SJCRH30 (cell line): ENCODE measurements at places on chromosomes 2 and 18.

GRCh38 chr2:185130685-185131084 is 532.4 kb downstream of the ZNF804A start:
- no peak for DNase-seq

DNA sequence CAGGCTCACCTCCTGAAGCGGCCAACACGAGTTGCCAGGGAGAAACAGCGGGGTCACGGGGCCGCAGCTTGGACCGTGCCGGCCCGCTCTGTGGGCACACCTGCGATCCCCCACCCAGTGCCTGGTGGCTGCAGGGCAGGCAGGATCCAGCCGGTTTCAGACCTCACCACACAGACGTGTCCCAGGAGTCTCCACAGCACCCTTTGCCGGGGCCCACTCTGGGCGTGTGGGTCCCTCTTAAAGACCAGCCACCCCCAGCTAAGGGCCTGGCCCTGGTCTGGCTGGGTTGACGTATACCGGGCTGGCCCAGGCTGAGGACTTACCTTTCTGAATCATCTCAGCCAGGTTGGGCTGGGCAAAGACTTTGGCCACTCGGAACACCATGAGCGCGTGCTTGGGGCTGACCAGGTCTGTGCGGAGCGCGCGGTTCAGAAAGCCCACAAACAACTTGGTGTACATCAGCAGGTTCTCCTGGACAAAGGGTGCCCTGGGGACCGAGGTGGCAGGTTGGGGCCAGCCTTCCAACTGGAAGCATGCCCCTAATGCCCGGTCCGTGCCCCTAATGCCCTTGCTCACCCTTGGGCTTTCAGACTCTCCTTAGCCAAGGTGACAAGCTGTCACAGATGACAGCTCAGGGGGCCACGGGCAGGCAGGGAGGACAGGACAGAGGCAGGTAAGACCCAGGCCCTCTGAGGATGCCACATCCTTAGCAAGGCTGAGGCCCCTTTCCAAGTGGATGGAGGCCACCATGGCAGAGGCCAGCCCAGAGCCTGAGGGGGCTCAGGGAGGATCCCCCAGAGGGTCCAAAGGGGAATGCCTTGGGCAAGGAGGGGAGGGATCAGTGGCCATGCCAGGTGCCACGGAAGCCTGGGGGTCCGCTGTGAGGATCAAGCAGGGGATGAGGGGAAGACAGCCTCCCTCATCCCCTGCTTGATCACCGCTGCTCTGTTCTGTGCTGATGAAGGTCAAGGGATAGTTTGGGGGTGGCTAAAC is 10.2 kb upstream of the CCDC74B start:
- no peak for DNase-seq

GRCh38 chr2:44004735-44005602 is 9.2 kb upstream of the LRPPRC start:
- no peak for DNase-seq

DNA sequence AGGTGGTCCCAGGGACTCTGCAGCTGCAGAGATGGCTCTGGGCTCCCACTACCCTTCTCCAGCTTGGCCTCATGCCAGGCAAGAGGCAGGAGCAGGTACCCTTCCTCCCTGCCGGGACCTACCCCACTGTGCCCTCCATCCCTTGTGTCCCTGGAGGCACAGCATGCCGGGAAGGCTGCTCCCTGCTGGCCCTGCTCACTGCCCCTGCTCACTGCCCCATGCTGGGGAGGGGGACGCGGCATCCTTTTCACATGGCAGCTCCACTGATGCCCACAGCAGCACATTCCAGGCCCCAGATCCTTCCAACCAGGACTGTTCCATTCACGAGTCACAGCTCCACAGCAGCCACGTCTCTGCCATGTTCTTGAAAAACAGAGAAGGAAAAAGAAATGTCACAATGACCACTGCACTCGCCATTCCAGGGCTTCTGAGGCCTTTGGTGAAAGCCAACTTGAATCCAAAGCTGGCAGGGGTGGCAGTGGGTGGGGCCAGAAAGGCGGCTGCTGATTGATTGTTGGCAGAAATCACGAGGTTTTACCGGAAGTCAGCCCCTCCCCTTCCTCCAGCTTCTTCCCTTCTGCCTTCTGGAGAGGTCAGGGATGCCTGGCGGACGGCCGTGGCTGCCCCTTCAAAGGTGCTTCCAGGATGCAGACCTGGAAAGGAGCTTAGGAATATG is 268.0 kb downstream of the CYP26B1 start:
- DNase-seq, result no peak

- DNase-seq, result no peak
These were observed 594.8 kb downstream of the METTL4 start for GRCh38 chr18:1976484-1976883.

DNA sequence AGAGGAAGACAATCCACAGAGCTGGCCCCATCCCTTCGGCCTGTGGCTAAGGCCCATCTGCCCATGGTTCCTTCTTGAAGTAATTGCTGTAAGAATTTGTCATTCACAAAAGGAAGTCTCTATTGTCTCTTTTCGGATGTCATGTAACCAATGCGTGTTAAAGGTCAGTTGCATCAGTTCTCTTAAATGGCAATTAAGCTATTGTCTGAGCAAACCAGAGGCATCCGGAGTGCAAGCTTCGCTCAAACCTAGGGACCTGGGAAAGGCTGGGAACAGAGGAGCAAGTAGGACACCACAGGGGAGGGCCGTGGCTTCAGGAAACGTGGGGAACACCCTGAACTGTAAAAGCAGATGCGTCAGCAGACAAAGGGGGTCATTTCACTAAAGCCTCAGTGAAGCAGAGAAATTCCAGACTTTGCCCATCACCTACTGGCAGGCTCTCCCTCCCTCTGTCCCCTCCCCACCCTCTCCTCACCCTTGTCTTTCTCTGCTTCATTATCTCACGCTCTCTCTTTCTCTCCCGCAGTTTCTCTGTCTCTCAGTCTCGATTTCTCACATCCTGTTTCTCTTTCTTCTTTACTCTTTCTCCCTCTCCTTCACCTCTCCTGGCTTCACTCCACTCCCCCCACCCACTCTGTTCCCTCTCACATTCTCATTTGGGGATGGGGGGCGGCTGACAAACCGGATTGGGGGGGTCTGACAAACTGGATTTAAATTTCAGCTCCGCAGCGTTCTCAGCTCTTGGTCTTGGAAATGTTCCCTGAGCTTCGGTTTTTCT is 204.6 kb upstream of the TNP1 start:
- DNase-seq, result no peak

GRCh38 chr18:70523792-70524182 is 234.9 kb downstream of the SOCS6 start:
- DNase-seq, result no peak

- DNase-seq, result peak; percentile 39
These were observed 101.5 kb upstream of the SETBP1 start for GRCh38 chr18:44579028-44579702.

DNA sequence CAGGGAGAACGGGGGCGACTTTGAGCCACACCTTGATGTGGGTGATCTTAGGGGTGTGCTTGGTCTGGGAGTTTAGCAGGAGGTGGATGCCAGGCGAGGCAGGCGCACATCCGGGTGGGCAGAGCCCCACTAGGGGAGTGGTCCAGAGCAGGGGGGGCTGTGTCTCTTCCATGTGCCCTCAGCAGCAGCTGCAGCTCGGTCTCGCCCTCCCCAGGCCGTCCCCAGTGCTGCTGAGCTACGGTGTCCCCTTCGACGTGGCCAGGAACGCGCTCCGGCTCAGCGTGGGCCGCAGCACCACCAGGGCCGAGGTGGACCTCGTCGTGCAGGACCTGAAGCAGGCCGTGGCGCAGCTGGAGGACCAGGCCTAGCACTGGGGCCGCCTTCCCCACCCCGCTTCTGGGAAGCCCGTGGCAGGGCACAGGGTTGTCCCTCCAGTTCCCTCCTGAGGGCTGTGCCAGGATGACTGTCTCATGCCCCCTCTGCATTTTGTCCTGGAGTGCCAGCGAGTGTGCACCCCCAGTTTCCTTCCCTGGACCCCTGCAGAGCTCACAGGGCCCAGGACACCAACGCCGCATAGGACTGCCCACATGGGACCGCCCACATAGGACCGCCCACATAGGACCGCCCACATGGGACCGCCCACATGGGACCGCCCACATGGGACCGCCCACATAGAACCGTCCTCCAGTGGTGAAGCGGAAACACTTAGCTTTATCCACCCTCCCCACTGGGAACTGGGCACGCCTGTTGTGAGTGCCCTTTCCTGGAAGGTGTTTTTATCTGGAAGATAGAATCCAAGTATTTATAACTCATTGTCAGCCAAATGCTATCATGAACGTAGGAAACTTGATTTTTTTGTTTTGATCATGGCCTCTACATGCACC is 1.9 kb upstream of the ESPNL start:
- DNase-seq, result peak; percentile 80

DNA sequence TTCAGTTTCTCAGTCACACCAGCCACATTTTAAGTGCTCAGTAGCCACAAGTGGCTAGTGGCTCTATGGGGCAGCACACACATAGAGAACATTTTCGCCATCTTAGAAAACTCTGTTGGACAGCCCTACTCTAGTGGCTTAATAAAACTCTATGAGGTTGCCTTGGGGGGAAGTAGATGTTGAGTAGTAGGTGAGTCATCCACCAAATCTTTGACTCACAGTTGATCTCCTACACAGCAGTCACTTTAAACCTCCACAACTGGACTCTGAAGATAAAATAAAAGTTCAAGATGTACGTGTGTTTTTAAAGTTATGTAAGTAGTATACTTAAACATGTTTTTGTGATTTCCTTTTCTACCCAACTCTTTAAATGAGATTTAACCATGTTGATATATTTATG is 379.0 kb downstream of the SETBP1 start:
- DNase-seq, result no peak

DNA sequence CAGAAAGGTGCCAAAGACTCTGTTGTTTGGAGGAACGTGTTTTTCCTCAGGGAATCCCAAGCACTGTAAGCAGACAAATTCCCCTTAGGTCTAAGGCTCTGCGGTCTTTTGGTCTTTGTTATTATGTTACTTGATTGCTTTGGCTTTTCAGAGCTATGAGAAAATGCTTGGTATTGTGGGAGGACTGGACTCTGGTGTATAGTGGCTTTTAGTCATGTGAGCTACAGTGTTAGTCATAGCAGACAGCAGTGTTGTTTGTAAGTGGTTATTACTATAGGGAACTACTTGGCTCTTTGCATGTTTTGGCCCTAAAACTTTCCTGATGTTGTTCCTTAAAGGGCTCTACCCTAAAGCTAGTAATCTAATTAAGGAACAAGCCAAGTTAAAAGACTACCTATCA is 956.2 kb upstream of the LRATD1 start:
- no peak for DNase-seq

DNA sequence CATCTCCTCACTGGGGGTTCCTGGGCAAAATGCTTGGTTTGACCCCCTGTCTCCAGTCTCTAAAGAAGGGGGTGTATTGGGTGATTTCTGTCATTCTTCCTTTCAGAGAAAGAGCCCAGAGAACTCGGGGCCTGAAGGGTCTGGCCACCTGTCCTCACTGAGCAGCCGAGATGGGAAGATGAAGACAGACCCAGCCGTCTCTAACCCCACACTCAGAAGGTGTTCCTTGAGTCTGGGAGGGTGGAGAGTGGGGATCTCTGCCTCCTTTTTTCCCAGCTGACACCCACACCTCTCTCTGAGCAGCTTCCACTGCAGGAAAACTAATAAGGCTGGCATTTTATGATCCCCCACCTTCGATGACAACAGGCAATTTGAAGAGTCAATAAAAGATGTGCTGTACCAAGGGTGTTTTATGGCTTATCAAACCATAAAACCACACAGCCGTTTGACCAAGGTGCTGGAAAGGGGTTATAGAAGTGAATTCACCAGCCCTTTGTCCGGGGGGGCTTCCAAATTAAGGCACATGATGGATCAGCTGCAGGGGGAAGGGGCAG is 213.8 kb downstream of the SMAD2 start:
- DNase-seq, result no peak

- DNase-seq, result no peak
These were observed 144.7 kb downstream of the ZNF516 start for GRCh38 chr18:76350134-76351025.

DNA sequence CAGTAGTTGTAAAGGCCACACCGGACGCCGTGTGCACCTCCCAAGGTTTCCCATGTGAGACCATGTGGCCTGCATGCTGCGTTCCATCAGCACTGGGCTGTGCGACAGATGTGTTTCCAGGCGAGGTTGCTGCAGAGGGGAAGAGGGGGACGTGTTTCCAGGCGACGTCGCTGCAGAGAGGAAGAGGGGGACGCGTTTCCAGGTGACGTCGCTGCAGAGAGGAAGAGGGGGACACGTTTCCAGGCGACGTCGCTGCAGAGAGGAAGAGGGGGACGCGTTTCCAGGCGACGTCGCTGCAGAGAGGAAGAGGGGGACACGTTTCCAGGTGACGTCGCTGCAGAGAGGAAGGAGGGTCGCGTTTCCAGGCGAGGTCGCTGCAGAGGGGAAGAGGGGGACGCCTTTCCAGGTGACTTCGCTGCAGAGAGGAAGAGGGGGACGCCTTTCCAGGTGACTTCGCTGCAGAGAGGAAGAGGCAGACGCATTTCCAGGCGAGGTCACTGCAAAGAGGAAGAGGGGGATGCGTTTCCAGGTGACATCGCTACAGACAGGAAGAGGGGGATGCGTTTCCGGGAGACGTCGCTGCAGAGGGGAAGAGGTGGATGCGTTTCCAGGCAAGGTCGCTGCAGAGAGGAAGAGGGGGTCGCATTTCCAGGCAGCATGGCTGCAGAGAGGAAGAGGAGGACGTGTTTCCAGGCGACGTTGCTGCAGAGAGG is 24.5 kb downstream of the NFATC1 start:
- no peak for DNase-seq

DNA sequence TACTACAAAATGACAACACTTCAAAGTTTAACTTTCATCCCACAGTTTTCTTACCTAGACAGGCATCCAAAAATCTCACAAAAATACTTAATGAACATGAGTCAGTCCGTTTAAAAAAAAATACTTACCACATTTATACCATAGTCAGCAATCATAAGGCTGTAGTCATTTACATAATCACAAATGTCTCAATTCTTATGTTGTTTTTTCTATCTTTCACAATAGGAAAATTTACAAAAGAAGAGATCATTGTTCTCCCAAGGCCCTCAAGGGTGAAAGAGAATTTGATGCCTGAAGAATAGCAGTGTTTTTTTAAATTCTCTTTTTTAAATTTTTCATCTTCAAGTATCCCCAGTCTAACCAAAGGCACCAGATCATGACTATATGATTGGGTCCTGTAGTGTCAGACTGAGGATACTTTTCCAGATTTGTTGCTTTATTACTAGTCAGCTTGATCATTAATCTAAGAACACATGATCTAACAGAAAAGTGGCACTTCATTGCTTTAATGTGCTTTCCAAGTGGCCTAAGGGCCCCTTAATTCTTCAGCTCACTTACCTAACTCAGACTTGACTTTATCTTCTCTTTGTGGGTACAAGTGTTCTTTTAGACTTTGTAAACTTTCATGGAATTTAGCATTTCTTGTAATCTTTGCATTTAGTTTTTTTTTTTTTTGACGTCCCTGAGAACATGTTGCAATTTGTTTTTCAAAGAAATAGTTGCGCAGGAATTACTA is 4.7 kb downstream of the SCYGR5 start:
- no peak for DNase-seq

DNA sequence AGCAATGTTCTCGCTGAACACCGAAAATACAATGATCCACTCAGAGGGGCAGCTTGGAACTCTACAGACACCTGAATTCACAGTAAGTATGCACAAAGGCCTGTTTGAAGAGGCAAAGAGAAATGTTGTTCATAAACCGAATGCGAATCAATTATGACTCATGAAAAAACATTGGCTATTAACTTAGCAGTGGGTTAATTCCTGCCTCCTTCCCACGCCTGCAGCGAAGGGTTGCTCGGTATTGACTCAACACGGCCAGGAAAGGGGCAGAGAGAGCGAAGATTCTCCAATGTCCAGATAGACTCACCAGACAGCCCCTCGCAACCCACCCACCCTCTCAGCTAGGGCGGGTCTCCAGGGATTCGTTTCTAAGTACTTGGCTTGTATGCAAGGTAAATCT is 9.4 kb downstream of the CRACDL start:
- no peak for DNase-seq

GRCh38 chr2:230990899-230991150 is 5.1 kb upstream of the SPATA3 start:
- DNase-seq, result no peak
